ENCODE measurements at places on chromosomes 5 and 9.

GRCh38 chr5:77806213-77806843, 30.2 kb upstream of the TBCA start:
- no peak for DNase-seq

DNA sequence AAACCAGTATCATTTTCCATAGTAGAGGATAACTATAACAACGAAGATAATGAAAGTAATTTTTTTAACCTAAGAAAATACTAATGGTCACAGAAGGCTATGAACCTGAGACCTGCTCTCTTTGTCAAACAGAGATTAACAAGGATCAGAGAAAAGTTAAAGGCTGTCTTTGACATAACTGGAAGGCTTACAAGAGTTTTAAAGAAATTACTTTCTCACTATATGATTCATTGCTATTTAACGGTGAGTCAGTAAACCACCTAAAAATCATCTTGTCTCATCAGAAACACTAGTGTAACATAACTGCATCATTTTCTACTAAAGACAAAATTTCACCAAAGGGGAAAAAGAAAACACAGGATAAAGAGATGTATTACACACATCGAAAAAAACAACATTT, 19.3 kb downstream of the MLANA start:
- DNase-seq: peak; percentile 14

GRCh38 chr5:12669326-12669725, 765.1 kb upstream of the CTNND2 start:
- no peak for DNase-seq

GRCh38 chr5:75057561-75057960, 5.2 kb upstream of the GCNT4 start:
- DNase-seq: no peak

DNA sequence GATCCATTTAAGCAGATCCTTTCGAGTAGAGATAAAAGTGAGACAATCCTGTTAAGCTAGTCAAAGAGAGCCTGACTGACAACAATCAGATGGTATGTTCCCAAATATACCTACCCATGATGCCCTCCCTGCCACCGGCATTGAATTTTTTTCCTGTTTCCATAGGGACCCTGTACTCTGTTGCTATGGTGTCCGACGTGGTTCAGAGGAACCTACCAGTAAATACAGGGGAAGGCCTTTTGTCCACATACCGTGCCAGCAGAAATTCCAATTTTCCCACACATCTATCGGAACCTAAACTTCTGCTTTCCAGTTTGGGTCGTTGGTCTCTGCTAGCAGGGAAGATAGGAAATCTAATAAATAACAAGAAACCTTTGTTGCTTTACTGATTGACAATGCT, 64.7 kb downstream of the MEGF10 start:
- DNase-seq: no peak

DNA sequence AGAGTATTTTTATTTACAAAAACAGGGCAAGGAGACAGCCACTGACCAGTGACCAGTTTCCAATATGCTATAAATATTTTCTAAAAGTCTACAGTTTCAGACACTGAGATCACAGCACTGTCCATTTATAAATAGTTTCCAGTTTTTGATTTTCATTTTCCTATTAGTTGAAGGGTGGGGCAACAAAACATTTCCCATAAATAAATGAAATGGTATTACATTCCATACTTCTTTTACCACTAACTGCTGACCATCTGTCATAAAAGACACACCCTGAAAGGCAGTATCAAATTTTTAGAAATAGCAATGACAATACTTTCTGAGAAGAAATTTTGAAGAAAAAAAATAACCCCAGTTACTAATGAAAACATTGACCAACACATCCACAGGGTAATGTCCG, 126.7 kb downstream of the ARSB start:
- peak; percentile 1 for DNase-seq

DNA sequence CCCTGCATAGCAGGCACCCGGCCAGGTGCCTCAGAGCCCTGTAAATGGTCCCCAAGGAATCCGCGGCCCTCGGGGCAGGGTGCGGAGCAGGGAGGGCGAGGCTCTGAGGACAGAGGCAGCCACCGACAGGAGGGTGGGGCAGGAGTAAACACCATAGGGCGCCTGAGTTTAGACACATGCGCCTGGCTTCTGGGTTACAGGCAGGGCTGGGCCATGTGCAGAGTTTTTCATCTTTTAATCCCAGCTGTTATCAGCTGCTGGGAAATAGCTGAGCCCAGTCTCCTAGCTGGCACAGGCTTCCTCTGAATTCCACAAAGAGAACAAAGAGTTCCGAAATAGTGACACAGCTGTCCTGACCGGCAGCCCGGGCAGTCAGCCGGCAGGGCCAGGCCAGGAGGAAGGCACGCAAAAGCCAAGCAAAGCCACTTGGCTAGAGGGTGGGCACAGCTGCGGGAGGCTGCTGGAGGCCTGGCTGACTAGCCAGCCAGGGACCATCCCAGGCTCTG, 98.9 kb upstream of the PHYKPL start:
- DNase-seq: no peak

DNA sequence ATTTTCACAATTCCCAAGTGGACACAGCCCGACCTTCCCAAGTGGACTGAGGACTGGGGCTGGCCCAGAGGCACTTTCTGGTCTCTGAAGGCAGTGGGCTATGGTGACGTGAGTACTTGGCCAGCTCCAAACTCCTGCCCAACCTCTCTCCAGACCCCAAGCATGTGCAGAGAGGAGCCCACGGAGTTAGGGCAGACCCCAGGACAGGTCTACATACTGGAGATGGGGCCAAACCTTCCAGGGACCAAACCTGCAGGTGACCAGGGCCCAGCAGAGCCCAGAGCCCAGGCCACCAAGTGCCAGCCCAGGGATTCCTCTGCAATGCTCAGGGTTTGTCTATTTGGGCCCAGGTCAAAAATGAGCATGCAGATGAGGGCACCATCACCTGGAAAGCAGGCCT, 15.3 kb downstream of the BRD3 start:
- DNase-seq: no peak

DNA sequence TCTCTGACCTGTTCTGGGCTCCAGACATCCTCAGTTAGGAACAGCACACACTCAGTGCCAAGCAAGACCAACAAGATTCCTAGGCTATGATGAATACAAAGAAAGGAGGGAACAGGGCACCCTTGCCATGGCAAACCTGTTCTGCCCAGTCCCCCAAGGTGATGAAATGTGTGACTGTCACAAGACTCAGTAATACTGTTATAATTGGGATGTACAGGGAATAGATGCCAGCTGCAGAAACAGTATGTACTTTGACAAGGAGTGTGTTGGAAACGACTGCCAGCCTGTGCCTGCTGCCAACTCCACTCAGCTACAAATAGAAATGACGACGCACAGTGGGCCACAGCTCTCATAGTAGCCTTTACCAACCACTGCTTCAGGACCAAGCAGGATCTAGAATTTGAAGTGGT, 453.0 kb downstream of the EFNA5 start:
- no peak for DNase-seq

GRCh38 chr9:102631559-102631958, 363.6 kb upstream of the CYLC2 start:
- peak; percentile 9 for DNase-seq

GRCh38 chr5:11171236-11171635, 410.2 kb upstream of the DAP start:
- DNase-seq: no peak

DNA sequence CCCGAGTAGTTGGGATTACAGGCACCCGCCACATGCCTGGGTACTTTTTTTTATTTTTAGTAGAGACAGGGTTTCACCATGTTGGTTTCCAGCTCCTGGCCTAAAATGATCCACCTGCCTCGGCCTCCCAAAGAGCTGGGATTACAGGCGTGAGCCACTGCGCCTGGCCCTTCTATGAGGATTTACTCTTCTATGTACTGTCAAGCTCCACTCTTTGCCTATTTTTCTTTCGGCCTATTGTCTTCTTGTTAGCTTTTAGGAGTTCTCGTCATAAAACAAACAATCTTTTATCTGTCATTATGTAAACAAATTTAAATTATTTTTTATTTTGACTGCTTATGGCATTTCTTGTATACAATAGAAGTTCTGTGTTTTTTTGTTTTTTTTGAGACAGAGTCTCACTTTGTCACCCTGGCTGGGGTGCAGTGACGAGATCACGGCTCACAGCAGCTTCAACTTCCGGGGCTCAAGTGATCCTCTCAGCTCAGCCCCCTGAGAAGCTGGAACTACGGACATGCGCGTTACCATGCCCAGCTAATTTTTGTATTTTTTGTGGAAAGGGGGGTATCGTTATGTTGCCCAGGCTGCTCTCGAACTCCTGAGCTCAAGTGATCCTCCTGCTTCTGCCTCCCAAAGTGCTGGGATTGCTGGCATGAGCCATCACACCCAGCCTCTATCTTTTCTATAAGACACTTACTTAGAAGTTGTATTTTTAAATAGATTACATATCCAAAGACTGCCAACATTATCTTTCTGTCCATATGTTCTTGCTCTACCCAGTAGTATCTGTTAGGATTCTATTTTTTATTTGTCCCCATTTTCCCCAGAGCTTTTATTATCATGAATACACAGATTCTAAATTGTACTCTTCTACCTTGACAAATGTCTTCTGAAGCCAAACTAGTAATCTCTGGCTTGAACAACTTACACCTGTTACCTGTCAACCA, 29.2 kb downstream of the CSNK1A1 start:
- DNase-seq: no peak

GRCh38 chr9:70028287-70028686, 15.4 kb upstream of the MAMDC2 start:
- DNase-seq: no peak

DNA sequence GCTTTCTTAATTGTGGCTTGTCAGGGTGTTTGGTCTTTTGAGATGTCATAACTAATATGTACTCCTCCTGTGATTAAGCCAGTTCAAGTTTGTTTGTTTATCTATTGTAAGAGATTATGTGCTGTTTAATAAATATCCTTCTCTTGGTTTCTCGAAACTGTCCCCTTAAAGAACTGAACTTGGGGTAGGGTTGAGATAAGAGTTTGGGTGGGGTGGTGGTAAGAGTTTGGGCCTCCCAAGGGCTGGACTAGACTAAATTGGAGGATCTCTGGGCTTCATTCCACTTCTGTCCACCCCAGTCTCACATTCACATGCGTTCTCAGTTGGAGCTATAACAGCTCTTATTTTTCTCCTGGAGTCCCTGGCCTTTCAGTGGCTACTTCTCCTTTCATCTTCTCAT, 38.2 kb downstream of the AQP7 start:
- no peak for DNase-seq

DNA sequence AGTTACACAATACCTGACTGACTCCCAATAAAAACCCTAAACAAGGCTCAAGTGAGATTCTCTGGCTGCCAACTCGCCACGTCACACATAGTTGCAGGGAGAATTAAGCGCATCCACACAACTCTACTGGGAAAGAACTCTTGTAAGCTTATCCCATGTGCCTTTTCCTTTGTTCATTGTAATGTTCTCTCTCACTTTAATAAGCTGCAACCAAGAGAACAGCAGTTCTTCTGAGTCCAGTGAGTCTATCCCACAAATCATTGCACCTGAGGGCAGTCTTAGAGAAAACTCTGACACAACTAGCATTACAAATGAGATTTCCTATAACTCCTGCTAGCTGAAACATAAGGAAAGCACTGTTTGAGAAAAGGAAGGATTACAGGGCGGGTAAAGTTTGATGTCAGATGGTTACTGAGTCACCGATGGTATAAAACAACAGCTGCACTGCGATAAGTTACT, 27.4 kb downstream of the CENPK start:
- DNase-seq: no peak

GRCh38 chr9:76158713-76159112, 235.5 kb downstream of the RFK start:
- DNase-seq: no peak

DNA sequence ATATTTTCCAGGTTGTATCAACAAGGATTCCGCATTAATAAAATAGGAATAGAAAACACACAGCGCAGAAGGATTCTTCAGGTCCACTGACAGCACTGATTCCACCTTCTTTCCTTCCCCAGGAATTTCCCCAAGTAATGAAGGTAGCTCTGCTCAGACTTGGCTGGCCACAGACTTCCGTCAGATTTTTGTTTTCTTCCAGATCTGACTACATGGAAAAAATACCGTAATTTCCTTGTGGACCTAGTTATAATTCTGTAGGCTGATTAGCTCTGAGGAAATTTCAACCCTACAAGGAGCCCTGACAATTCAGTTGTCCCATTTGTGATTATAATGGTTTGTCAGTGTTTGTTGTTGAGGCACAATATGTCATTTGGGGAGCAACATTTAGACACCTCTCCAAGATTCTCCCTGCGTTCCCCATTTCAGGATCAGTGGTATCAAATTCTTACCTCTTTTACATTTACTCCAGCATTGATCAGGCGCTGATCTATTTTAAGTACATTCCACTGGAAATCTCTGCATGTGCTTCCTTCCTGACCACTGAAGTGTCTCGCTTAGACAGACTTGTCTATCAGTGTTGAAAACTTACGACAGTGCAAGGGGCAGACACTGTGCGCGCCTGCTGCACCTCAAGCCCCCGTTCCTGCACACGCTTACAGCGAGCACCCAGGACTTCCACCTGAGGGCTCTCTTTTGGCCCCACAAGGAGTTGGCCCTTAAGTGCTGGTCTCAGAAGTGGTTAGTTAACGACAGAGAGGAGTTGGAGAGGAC, 94.8 kb downstream of the LHFPL2 start:
- DNase-seq: no peak

- DNase-seq: no peak
Measured at GRCh38 chr9:20997503-20998076, 33.9 kb downstream of the HACD4 start.

DNA sequence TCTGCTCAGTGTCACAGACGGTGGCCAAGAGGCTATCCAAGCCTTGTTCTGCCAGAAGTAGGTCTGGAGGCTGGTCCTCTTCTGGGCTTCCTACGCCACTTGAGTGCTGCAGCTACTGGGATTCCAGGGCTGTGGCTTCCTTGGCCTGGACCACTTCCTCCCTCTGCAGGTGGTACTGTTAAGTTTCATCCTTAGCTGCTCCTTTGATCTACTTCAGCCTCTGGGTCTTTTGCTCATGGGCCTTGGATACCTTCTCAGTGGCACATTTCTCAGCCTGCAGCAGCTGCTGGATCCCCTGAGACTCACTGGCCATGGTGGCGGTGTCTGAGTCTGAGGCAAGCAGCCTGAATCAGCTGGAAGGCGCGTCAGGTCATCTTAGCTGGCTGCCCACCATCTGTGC, 10.3 kb downstream of the CNOT8 start:
- DNase-seq: no peak

GRCh38 chr9:87198716-87199115, 251.4 kb upstream of the GAS1 start:
- DNase-seq: peak; percentile 41

- DNase-seq: no peak
Measured at GRCh38 chr5:154131817-154132216, 58.7 kb upstream of the GALNT10 start.

DNA sequence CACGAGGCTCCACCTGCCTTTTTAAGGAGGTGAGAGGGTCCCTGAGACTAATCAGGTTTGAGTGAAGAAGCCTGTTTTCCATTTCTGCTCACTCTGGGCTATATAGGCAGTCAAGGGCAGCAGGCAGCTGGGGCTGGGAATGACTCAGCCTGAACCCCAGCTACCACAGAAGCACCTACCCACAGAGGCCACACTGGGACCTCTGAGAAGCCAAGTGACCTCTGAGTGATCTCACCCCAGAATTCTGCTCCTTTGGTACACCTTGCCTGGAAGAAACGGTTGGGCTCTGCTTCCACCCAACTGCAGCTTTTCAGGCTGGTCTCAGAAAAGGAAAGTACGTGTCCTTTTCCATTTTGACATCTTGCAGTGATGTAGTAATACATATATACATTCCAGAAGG, 6.8 kb downstream of the FAM219A start:
- no peak for DNase-seq

Data from adipocyte (in vitro differentiated cells).